Motor neuron (in vitro differentiated cells): ENCODE measurements at places on chromosomes 2 and 18. TPM values are rescaled to one million over a fixed set of nuclear protein-coding genes. Genes with fewer than 3 reads are reported as not detected.

Gene GKN1
- total RNA-seq, result 0.66 TPM in 1 of 2 replicates, not detected in the other

Gene GNAL
- total RNA-seq, result 16.8 and 19.8 TPM in 2 replicates

Gene TMEM198
- 14.7 and 17.5 TPM in 2 replicates for total RNA-seq

Gene REEP1
- total RNA-seq, result 57.6 and 58.8 TPM in 2 replicates

- ATAC-seq, result no peak
Observed at GRCh38 chr2:83221258-83221657, 1237.8 kb downstream of the SUCLG1 start.

GRCh38 chr2:189674374-189675112, at the start of gene ANKAR:
TSS of gene ANKAR (plus strand) at chr2:189674670. CDS start at chr2:189676491, 1,821 bp downstream.
- ATAC-seq, result peak; percentile 99

- ATAC-seq, result peak; percentile 9
Observed at GRCh38 chr2:224085246-224085645, 46.2 kb upstream of the SERPINE2 start.

- no peak for ATAC-seq
Observed at GRCh38 chr2:188244383-188244782, 47.3 kb upstream of the GULP1 start.

DNA sequence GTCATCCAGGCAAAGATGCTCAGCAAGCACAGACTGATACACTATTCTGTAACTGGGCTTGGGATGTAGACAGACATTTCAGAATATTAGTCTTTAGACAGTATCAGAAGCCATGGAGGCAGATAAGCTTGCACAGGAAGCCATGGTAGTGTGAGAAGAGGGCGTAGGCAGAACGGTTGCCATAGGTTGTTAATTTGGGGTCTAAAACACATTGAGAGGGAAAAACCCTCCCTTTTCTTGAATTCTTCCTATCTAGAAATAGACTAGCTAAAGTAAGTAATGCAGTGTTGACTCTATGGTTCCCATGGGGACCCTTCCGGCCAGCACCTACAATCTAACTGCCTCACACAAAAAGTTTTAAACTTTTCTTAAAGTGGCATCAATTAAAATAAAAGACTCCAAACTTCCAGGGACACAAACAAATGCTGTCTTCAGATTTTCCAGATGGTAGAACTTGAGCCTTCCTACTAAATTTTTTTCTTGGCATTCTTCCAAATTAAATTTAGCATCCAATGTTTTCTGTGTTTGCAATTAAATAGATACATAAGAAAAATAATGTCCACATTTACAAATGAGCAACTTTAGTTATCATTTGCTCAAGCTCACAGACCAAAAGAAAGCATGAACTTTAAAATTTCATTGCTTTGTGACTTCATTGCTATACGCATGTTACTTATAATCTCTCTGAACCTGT, 1.9 kb downstream of the PRKRA start:
- ATAC-seq, result no peak

- ATAC-seq, result peak; percentile 27
Observed at GRCh38 chr2:176080540-176081375, 3.0 kb downstream of the EVX2 start.

- no peak for ATAC-seq
Observed at GRCh38 chr18:59141294-59142068, 1.8 kb downstream of the SEC11C start.

DNA sequence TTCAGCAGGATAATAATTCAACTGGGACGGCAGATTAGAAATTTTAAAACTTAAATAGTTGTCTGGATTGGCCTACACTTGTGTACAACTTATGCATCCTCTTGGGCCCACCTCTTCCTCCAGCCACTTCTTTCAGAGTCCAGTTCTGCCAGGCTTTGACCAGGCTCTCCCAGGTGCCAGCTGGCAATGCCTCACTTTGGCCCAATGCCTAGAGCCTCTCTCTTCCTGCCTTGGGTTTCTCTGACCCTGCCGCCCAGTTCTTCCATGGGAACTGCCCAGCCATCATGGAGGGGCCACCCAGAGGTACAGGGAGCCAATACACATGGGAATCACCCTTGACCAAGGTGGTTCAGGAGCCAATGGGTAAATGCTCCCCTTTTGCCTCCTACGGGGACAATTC, 135.5 kb downstream of the IRS1 start:
- no peak for ATAC-seq

GRCh38 chr2:105103481-105103880, 65.6 kb downstream of the MRPS9 start:
- no peak for ATAC-seq

GRCh38 chr2:229611360-229611759, 103.0 kb downstream of the DNER start:
- no peak for ATAC-seq

DNA sequence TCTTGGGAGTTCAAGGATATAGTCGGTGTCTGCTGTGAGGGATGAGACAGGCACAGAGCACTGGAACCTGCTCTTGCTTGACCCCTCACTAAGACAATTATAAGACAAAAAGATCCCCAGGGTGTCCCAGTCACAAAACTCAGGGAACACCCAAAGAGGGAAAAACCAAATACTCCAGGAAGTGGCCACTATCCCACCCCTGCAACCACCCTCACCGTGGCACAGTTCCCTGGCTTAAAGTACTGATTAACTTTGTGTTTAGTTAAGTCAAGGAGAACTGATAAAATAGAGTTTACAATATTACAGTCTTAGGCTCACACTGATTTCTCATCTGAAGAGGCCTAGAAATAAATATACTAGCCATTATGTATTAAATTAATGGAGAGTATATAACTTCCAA, 13.5 kb downstream of the IL36B start:
- ATAC-seq, result no peak

- peak; percentile 89 for ATAC-seq
Observed at GRCh38 chr18:25503567-25504081, 151.7 kb upstream of the ZNF521 start.

- no peak for ATAC-seq
Observed at GRCh38 chr18:67134911-67135310, 381.6 kb downstream of the DSEL start.

- no peak for ATAC-seq
Observed at GRCh38 chr18:56083097-56083521, 495.1 kb upstream of the TCF4 start.

DNA sequence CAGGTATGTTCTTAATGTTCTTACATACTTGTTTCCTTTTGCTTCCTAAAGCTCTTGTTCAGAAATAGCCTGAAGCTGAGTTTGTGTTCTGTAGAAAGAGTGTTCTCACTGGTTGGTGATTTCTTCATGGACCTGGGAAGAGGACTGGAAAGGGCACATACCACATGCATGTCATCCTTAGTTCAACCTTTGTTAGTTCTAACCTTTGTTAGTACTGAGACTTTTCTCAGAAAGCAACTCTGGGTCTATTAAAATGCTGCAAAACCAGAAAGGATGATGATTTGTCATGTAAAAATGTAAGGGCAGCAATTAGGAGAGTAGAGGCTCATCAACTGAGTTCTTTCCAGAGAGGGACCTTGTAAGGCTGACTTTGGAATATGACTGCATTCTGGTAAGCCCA, 2.5 kb upstream of the FAP start:
- no peak for ATAC-seq

GRCh38 chr2:12168791-12169388, 422.5 kb downstream of the LPIN1 start:
- ATAC-seq, result peak; percentile 95

DNA sequence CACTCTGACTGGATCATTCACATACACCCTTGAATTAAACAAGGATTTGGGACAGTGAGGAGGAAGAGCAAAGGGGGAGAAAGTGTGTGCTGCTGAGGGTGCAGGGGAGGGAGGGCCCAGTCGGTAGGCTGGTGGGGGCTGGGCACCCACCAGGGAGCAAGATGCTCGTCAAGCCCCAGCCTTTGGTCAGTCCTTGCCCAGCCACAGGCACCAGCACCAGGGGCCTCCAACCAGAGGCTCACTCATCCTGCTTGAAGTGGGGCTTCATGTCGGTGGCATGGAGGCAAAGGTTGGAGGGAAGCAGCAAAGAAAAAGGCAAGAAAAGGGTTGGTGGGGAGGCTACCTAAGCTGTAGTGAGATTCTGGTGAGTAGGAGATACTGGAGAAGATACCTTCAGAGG, 21.9 kb downstream of the CDC42EP3 start:
- ATAC-seq, result no peak

DNA sequence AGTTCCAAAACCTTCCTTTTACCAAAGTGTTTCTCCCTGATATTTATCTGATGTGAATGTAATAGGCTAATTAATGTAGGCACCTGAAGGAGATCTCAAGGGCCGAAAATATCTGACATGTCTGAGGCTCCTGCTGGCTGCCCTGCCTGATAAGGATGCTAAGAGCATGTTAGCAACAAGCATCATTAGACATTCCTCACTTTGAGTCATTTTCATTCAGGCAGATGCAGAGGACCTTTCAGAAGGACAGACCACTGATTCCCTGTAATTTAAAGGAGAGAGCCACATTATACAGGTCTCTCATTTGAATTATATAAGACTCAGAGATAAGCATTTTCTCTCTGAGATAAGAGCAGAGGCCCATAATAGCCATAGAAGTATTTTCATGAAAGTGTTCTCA, 222.4 kb upstream of the NCKAP5 start:
- ATAC-seq, result no peak

DNA sequence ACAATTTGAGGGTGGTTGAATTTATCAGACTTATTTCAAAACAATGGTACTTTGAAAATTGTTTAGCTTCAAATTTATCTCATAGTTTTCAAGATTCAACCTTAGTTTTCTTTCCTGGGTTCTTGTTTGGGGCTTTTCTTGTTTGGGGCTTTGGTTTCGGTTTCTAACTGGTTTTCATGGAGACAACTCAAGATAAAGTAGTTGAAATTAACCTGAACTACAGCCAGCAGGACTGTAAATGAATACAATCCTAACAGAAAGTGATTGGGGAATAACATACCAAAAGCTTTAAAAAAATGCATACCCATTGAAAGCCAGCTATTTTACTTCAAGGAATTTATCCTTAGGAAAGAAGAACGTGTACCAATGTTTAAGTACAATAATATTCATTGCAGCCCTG, 133.5 kb upstream of the SLC14A2 start:
- ATAC-seq, result no peak
